T-helper 2 cell (primary cell): ENCODE measurements at places on chromosomes 2 and 18.
A peak's percentile ranks its signal among the peaks of the same experiment; 100 is the strongest.

GRCh38 chr2:166727095-166727494 is 161.2 kb upstream of the XIRP2 start:
- no peak for DNase-seq

DNA sequence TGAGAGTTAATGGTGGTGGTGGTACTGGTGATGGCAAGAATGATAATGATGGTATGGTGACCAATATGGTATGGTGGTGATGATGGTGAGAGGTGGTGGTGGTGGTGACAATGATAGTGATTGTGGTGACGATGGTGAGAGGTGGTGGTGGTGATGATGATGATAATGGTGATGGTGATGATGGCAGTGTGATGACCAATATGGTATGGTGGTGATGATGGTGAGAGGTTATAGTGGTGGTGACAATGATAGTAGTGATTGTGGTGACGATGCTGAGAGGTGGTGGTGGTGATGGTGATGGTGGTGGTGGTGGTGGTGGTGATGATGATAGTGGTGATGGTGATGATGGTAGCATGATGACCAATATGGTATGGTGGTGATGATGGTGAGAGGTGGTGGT is 169.2 kb downstream of the GBX2 start:
- DNase-seq: no peak

GRCh38 chr2:10548626-10549025 is 100.5 kb upstream of the ODC1 start:
- DNase-seq: no peak

DNA sequence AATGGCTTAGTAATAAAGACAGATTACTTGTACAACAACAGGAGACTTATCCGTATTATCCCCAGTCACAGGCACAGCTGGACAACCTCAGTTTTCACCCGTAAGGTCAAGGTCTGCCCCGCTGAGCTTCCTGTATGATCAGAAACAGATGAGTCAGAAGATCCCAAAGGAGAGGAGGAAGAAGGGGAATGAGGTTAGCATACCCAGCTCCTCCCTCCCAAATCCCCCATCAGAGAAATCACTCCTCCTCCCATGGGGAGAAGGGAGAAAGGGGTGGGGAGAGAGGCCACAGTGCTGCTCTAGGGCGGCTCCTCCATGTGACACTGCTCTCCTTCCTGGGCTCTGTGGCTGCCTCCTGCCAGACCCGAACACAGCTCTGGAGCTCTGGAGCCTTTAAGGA is 53.8 kb upstream of the SPTBN1 start:
- DNase-seq: no peak

DNA sequence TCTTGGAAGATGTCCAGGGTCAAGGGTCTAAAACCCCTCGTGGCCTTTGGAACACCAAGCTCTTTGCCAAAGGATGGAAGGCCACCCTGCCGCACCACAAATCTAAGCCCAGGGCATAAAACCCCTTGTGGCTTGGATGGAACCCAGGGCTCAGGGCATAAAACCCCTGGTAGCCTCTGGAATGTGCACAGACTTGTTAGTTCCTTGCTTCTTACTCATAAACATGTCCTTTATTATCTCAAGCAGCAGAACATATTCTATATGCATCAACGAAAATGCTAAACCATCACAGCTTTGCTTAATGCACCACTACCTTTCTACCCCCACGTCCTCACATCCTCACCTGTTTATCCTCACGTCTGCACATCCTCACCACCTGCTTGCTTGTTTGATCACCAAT is 998.0 kb downstream of the DSC3 start:
- no peak for DNase-seq

- no peak for DNase-seq
Observed at GRCh38 chr2:108935271-108935741, 53.7 kb downstream of the EDAR start.

- no peak for DNase-seq
Observed at GRCh38 chr2:101007415-101008345, 5.6 kb downstream of the RPL31 start.

DNA sequence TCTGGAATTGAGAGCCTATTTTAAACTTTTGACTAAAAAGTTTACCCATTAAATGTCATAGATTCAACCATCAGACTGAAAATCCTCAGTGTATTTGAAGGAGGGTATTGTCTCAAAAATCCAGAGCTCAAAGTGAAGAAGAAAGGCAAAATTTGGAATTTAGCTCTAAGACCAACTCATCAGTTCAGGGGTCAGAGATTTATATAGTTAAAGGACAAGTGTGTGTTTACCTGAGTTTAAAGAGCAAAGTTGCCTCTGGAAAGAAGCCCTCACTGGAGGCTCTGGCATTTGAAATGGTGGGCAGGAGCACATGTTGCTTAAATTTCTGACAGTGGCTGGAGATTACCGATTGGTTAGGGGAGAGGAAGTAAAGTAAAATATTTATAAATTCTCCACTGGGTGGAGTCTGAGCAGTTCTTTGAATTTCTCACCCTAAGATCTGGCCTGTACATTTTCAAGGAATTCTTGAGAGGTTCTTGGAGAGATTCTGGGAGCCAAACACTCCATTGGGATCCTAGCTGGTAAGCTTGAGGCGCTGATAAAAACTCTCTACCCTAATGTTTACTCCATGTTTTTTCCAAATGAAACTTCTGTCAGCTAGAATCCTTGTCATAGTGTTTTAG is at the start of gene KYNU:
TSS of gene KYNU (plus strand) at position 449 of the 623 bp plus-strand sequence. CDS start 7,704 bp downstream, outside the sequence.
- no peak for DNase-seq

GRCh38 chr2:55843096-55843993 is 80.2 kb downstream of the EFEMP1 start:
- DNase-seq: no peak

GRCh38 chr2:168819829-168820489 is 17.5 kb downstream of the NOSTRIN start:
- DNase-seq: no peak

DNA sequence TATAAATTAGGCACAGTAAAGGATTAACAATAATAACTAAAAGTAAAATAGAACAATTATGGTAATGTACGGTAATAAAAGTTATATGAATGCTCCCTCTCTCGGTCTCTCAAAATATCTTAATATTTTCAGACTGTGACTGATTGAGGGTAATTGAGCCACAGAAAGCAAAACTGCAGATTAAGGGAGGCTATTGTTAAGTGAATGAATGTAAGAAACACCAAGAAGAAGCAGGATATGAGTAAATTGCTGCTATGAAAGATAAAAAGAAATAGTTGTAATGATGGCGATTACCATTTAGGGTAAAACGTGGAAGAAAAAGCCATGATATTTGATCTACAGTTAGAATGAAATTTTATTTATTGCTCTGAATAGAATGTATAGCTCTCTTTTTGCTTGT is 24.1 kb downstream of the GULP1 start:
- no peak for DNase-seq

DNA sequence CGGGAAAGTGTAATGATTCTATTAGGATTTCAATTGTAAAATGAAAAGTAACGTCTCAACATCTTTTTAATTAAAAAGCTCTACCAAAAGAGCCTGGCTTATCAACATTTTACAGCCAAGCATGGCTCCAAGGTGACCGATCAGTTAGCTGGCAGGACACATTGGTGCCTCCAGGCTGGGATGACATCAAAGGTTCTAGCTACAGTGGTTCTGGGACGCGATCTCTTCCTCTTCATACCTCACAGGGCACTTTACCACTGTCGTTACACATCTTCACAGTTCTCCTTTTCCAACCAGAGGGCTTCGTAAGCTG is 693 bp downstream of the ORC2 start:
- no peak for DNase-seq

DNA sequence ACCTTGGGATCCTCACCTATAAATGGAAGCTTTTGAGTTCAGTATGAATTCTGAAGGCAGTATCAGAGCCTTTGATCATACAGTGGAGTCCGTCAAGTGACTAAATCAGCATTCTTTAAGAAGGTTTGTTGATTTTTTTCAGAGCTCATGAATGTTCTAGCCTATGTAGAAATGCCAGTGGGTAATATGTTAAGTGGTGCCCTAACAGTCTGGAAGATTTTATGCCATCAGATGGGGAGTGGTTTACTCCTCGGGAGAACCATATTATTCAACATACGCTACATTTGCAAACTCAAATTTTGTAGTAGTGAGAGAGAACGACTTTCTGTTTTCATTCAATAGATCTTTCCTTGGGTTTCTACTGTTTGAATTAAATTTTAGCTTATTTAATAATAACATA is 225.0 kb upstream of the ACVR2A start:
- DNase-seq: no peak

- no peak for DNase-seq
Observed at GRCh38 chr2:227164763-227165291, 403 bp downstream of the COL4A3 start.

GRCh38 chr18:57352271-57352701 is at the start of gene ST8SIA3:
Gene ST8SIA3, plus strand, starts transcription at chr18:57352557. Its CDS starts 290 bp downstream, at chr18:57352847.
- no peak for DNase-seq

- no peak for DNase-seq
Observed at GRCh38 chr2:46535360-46535759, 56.0 kb downstream of the TMEM247 start.

- DNase-seq: no peak
Observed at GRCh38 chr2:196514641-196515040, 124.9 kb upstream of the CCDC150 start.

GRCh38 chr2:55134316-55134706 is 84.1 kb upstream of the RTN4 start:
- no peak for DNase-seq

DNA sequence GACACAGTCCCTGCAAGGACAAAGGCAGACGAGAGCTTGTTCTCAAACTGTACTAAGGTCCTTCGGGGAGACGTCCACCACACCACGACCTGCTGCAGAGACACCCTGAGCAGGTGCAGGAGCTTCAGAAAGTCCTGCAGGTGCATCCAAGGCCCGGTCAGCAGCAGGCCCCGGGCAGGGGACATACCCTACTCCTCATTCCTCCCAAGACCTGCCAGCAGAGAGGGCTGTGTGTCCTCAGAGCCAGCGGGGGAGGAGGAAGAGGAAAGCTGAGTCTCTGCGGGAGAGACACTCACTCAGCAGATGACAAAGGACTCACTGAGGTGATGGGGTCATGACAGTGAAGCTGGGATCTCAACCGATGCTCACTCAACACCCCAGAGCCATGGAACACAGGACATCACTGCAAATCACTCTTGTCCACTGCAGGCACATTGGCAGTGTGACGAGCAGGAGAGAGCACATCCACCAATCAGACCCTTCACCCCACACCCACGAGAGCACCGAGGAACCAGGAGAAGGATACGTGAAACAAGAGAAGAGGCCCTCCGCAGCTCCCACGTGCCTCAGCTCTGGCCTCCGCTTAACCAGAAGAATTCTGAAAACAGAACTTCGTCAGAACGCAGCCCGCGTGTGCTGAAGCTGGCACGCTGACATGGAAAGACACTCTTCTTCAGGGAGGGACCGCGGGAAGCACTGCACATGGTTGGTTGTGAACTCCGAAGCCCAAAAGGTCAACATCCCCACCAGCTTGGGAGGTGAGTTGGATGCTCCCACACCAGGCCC is 9.3 kb downstream of the HDAC4 start:
- no peak for DNase-seq

- no peak for DNase-seq
Observed at GRCh38 chr18:4004183-4004829, 450.8 kb downstream of the DLGAP1 start.

- no peak for DNase-seq
Observed at GRCh38 chr2:24542269-24542872, 51.3 kb downstream of the NCOA1 start.

- no peak for DNase-seq
Observed at GRCh38 chr2:130314377-130314776, 28.3 kb upstream of the IMP4 start.

GRCh38 chr2:56682397-56682760 is 498.6 kb downstream of the CCDC85A start:
- no peak for DNase-seq

DNA sequence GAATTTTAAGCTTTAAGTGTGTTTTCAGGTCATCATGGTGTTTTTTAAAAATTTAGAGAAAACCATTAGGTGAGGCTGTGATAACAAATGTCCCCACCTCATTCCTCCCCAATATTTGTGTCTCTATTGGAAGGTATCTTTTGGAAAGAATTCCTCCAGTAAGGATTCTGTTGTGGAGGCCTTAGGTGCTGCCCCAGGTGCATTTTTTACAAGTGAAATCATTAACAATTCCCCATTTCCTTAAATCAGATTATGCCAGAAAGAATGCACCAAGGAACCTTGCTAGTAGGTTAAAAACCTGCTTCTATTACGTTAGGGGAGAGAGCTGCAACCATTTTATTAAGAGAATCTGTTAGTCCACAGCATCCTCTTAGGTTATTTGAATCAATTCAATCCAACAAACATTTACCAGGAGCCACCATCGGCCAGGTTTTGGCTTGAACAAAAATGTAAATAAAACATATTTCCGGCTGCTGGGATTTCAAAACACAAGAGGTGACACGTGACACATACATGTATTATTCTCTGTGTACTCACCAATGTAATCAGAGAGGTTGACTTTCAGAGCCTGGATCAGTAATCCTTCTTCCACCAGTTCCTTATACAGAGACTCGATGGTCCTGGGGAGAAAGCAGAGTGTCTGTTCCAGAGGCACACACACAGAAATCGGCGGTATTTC is 112.5 kb upstream of the ASB18 start:
- DNase-seq: no peak

- DNase-seq: no peak
Observed at GRCh38 chr2:37623971-37624900, 47.2 kb downstream of the CDC42EP3 start.

- no peak for DNase-seq
Observed at GRCh38 chr2:62313449-62314227, 117.7 kb downstream of the B3GNT2 start.

- DNase-seq: no peak
Observed at GRCh38 chr18:73942081-73942625, 205.5 kb downstream of the FBXO15 start.

GRCh38 chr2:108936076-108936864 is 52.8 kb downstream of the EDAR start:
- no peak for DNase-seq

DNA sequence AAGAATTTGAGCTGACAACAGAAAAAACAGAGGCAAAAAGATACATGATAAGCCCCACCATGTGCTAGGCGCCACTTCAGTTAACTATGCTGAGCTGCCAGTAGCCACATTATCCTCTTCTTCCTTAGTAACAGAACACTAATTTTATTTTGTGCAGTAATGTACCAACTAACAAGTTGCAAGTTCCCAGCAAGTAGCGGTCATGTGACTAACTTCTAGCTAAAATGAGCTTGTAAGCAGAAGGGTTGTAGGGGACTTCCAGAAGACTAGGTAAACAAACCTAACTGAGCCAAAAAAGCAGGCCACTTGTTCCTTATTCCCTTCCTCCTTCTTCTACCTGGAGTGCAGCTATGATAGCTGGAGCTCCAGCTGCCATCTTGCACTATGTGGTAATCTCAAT is 75.5 kb downstream of the DTNB start:
- DNase-seq: no peak

- DNase-seq: peak; percentile 12
Observed at GRCh38 chr2:182763311-182763912, 47.4 kb downstream of the DNAJC10 start.

DNA sequence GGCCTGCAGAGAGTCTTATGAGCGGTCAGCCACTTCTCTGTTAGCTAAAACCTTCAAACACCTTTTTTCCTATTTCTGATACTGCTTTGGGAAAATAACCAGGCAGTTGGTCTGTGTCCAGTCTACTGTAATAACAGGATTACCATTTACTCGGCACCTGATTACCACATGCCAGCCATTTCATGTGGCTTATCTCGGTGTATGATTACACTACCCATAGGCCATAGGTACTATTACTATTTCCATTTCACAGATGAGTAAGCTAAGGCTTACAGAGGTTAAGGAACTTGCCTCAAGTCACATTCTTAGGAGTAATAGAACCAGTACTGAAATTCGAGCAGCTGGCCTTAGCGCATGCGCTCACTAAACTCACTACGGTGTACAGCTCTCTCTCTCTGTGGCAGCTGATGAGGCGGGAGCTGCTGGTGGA is 147.2 kb upstream of the L3MBTL4 start:
- no peak for DNase-seq
